ENCODE measurements at places on chromosomes 16 and 17.

- no peak for DNase-seq
Observed at GRCh38 chr16:17227278-17227677, 243.5 kb downstream of the XYLT1 start.

DNA sequence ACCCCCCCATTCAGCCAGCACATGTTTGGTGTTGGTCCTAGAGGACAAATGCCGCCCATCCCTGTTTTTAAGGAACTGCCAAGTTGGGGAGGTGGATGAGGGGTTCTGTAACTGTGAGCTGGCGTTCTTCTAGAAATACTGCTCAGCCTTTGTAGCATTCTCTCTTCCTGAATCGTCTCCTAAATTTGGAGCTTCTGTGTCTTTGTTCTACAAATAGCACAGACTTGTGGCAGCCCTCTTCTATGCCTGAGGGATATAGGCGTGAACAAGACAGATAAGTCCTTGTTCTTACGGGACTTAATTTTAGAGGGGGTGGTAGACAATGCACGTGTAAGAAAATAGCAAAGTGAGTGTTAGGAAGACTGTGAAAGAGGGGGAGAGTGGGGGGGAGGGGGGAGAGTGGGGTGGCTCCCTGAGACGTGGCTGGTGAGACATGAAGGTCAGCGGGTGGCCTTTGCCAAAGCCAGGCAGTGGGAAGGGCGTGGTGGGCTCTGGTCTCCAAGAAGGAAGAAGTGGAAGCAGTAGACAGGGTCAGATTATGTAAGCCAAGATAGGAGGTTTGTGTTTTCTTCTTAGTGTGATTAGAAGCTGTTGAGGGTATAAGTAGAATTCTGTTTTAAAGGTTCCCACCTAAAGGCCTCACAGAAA, 9.9 kb downstream of the MFSD11 start:
- no peak for DNase-seq

GRCh38 chr16:19771040-19771439, 53.0 kb downstream of the IQCK start:
- no peak for DNase-seq

GRCh38 chr17:30717291-30718098, 107.0 kb downstream of the CRLF3 start:
- DNase-seq = no peak

DNA sequence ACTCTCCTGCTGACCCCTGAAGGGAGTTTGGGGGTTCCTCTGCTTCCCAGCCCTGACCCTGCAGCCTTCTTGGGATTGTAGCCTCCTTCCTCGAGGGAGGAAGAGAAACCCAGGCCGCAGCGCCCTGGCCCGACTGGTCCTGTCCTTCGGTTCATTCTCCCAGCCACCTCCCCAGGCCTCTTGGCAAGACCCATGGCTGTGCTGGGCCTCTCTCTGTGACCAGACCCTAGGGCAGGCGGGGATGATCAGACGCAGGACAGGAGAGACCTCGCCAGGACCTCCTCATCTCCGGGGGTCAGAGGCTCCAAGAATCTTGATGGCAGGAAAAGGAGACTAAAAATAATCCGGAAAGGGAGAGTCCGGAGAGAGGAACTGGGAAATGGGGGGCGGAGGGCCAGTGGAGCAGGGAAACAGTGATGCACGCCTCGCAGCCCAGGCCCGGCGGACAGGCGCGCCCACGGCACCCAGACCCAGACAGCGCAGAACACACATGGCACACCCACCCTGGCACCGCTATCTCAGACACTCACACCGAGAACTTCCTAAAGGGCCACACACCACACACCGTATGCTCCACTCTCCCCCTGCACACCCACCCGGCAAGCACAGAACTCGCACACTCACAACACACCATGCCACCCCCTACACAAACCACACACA, 1.2 kb downstream of the ARHGEF15 start:
- no peak for DNase-seq

- no peak for DNase-seq
Observed at GRCh38 chr16:23836078-23836403, 258 bp downstream of the PRKCB start.

DNA sequence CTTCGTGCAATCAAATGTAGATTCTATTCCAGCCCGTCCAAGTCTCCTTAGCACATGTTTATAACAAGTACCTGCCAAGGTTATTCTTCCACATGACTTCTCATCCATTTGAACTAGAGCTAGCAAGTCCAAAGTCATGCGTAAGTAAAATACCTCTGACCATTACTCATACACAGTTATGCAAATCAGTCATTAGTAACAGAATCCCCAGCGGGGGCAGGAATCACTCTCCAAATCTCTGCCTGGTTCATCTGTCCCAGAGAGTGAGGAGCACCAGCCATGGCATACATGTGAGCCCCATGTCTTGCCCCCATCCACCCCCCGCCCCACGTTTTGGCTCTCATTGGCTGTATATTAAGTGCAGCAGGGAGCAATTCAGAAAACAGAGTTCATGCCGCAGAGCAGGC, 27.7 kb downstream of the SRL start:
- no peak for DNase-seq

GRCh38 chr16:22272870-22273650, 24.1 kb upstream of the POLR3E start:
- DNase-seq = no peak

GRCh38 chr17:28370035-28370743, at the start of gene VTN:
VTN (minus strand) TSS chr17:28370307; CDS start chr17:28370203, 104 bp downstream.
- no peak for DNase-seq

GRCh38 chr16:1020591-1020990, 39.0 kb downstream of the SOX8 start:
- DNase-seq = no peak

DNA sequence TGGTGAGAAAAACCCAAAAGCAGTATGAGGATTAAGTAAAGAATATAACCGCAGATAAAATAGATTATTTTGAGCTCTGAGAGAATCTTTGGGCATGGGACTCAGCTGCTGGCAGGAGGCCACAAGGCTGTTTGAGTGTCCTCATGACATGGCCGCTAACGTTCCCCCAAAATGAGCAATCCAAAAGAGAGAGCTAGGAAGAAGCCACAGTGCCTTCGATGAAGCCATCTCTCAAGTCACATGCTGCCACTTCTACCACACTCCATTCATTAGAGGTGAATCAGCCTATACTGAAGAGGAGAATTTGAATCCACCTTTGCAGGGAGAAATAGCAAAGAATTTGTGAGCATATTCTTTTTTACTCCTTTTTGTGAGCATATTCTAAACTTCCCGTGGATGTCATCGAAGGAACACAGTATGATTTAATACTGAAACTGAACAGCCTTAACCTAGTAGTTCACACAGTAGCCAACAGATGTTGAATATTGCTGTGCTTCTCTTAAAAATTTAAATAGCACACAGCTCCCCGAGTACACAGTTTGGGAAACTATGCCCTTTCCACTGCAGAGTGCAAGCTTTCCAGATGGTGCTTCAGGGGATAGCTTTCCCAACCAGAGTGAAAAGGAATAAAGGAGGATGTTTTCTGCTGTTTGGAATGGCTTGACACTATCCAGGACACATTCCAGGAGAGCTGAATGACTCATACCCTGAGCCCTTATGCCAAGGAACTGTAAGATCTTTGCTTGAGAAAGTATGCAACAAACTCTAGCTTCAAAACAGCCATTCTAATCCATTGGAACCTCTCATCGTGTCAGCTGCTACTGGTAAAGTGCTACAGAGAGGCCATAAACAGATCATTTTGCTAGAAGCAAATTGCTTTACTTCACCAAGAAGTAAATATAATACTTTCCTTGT, 33.9 kb downstream of the ANKFY1 start:
- peak; percentile 45 for DNase-seq

- no peak for DNase-seq
Observed at GRCh38 chr17:78623541-78623940, 46.3 kb upstream of the DNAH17 start.

DNA sequence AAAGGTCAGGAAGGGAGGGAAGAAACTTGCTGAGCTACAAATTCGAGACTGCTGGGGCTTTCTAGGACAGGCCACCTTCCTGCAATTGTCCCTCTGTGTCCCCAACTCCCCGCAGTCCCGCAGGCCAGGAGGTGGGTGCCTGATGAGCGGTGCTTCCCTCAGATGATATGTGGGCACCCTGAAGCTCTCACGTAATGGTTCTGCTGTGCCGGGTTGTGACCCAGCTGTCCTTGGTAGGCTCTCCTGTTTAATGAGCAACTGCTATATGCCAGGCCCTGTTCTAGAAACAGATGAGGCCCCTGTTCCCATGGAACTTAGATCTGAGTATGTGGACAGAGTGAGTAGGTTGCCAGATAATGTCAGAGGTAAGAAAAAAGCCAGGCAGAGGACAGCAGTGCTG, 22.0 kb upstream of the MYO15B start:
- DNase-seq = no peak

- DNase-seq = peak; percentile 73
Observed at GRCh38 chr17:75524970-75525805, at the start of gene LLGL2. LLGL2 (plus strand) TSS chr17:75525697; CDS start chr17:75543427, 17,730 bp downstream.

GRCh38 chr17:65533056-65533745, 28.2 kb downstream of the AXIN2 start:
- DNase-seq = no peak

GRCh38 chr17:65531256-65532100, 30.0 kb downstream of the AXIN2 start:
- peak; percentile 24 for DNase-seq

Data from DMS79 (cell line).